SW 1271 (cell line): ENCODE measurements at places on chromosomes 3 and 15.
A peak's percentile ranks its signal among the peaks of the same experiment; 100 is the strongest.

DNA sequence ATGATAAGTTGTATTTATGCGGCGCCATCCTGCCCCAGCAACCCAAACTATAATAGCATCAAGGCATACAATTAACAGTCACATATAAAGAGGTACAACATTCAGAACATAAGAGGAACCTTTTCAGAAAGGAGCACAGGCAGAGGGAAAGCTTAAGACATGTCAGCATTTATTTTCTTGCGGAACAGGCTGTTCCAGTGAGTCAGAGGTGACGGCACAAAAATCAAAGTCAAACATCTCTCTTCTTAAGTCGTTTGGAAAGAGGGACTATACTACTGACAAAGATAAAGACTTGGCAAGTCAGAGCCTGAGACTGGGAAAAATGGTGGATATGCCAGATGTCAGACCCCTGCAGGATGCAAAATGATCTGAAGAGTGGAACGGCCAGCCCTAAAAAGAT lies 128.4 kb downstream of the CTNNB1 start:
- no peak for DNase-seq

GRCh38 chr3:153008226-153008625 lies 153.8 kb upstream of the RAP2B start:
- no peak for DNase-seq

DNA sequence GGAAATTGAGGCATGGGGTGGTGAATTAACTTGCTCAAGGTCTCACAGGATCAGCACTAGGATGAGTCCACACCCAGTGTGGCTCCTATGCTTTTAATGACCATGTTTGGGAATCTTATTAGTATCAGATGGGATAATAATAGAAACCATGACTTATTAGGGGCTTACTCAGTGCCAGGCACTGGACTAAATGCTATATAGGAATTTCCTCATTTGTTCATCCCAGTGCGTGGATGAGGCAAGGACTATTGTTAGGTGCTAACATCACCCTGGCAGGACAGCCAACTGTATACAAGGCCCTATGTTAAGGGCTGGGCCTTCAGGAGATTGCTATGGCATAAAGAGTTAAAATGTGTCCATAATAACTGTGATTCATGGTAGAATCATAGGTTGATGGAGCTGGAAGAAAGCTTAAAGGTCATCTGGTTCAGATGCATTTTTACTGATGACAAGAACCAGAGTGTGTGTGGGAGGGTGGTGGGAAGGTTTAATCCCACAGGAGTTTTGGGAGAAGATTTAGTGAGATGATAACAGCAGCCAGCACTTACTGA lies 4.7 kb upstream of the FEM1B start:
- no peak for DNase-seq

DNA sequence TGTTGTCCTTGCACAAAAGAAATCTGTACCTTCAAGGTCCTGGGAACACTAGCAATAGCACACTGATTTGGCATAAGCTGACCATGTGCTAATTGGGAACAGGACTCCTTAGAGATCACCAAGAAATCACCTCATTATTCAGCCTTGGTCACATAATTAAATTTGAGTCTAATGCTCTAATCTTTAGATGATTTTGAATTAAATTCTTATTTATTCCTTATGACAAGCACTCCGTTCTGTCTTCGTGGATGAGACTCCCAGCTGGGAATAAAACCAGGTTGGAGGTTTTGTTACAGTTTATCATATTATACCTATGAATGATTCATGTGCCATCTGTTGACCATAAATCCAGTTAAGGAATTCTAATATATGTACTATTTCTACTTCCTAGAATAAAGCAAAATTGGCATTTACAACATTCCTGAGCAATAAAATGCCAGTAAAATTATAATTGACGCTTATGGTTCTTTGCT lies 162.2 kb downstream of the MYRIP start:
- DNase-seq, result no peak

- no peak for DNase-seq
These were observed 39.5 kb downstream of the CADPS start for GRCh38 chr3:62835554-62836236.

DNA sequence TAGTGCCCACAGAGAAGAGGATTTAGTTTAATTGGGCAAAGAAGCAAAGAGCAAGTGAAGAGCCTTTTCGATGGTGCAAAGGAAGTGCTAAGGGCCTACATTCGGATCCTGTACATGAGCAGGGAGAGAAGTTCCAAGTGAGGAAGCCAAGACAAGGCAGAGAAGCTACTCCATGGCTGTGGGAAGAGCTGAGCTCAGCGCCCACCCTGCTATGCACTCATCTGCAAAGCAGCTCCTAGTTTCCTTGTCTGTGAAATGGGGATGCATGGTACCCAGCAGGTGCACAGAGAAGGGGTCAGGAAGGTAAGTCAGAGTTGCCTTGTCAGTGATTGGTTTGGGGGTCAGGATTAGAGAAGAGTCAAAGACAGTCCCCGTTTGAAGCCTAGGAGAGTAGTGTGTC lies 126.5 kb downstream of the PDE8A start:
- no peak for DNase-seq

DNA sequence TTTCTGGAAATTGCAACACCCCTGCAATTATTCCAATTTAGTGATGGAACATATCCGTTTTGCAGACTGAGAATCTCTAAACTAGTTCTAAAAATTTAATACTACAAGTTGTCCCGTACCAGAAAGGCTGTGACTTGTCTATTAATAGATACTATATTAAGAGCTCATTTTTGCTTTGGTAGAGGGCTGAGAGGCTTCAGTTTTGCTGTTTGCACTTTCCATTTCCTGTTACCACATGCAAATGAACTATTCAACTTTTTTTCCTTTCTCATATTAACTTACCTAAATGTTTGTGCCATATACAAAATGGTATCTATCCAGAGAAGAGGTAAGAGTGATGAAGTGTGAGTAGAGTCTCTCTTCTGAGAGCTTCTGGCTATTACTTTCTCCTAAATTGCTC lies 101.5 kb upstream of the CRBN start:
- DNase-seq, result no peak

DNA sequence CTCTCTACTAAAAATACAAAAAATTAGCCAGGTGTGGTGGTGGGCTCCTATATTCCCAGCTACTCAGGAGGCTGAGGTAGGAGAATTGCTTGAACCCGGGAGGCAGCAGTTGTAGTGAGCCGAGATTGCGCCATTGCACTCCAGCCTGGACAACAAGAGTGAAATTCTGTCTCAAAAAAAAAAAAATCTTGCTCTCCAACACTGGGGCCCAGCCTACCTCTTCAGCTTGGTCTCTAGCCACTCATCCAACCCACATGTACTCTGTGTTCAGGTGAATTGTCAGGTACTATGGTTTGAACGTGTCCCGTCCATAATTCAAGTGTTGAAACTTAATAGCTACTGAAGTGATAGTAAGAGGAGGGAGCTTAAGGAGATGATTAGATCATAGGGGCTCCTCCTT lies 22.4 kb upstream of the RAB7A start:
- DNase-seq, result no peak

- DNase-seq, result no peak
These were observed 53.0 kb downstream of the CMTM6 start for GRCh38 chr3:32449691-32450090.

GRCh38 chr15:70099967-70100473 lies 2.3 kb upstream of the TLE3 start:
- no peak for DNase-seq

GRCh38 chr3:12578742-12579141 lies 21.9 kb downstream of the MKRN2 start:
- no peak for DNase-seq

GRCh38 chr3:25472153-25472552 lies 44.1 kb downstream of the RARB start:
- DNase-seq, result no peak

- no peak for DNase-seq
These were observed 24.0 kb downstream of the COPS2 start for GRCh38 chr15:49131403-49131802.

DNA sequence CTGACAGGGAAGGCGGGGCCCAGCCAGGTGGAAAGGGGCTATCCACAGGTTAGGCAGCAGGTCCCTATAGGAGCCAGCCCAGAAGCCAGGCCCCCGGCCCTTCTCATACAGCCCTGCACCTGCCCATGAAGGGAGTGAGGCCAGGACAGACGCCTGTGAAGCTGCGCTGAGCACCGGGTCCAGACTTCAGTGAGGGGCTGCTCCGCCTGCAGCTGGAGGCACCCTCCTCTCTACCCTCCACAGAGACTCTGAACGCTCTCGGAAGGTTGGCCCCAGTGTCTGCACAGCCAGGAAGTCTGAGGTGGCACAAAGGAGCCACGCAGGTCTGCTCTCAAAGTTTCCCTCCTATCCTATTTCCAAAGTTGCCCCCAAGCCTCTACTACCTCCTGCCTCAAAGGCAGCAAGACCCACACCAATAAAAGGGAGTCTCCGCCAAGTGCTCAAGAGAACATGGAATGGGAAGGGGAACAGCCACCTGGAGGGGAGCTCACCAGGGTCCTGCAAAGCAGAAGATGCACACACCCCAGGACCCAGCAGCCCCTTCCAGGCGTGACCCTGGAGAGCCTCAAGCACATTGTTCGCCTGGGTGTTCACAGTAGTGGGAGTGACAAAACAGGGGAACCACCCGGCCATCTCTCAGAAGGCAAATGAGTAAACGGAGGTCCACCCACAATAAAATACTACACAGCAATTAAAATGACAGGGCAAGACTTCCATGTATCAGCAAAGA lies 19.5 kb downstream of the XXYLT1 start:
- no peak for DNase-seq

DNA sequence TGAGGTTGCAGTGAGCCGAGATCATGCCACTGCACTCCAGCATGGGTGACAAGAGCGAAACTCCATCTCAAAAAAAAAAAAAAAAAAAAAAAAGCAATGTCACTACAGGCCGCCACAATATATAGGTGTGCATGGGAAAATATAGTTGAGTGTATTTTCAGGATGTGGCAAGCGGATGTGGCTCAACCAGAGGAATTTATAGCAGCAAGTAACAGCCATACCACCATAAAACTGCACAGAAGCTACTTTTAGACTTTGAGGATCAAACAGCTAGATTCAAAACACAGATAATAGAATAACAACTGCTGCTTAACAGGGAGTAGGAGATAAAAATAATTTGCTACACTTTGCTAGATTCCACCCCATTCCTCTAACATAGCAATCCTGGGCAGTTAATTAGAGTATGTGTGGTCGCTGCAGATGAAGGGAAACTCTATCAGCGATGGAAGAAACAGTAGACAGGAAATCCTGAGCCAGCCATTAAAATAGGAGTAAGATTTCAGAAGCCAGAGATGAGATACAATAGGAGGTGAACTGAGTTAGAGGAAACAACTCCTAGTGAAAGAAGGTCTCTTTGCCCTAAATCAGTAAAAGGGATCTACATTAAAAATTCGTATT lies 318.7 kb upstream of the STT3B start:
- DNase-seq, result no peak

DNA sequence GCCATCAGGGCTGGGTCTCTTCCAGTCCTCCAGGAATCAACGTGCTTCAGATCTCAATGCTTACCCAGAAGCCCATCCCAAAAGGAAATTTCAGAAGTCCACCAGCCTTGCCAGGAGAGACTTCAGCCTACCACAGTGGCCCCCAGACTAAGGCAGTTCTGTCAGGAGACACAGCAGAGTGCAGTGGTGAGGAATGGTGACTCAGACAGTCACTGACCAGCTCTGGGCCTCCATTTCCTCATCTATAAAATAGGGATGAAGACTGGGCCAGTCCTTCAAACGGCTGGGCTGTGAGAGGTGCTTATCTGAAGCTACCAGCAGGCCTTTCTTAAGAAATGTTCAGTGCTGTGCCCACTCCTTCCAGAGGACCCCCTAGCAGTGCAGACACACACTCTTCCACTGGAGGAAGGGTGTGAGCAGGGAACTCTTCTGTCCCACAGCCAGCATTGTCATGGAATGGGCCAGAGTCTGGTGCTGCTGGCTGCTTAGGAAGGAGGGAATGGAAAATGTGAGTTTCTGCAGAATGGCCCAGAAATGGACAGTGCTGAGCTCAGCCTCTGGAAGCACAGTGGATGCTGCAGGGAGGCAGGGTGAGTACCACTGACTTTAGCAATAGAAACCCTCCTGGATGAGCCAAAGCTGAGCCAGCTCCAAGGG lies 41.6 kb upstream of the DUSP7 start:
- no peak for DNase-seq

DNA sequence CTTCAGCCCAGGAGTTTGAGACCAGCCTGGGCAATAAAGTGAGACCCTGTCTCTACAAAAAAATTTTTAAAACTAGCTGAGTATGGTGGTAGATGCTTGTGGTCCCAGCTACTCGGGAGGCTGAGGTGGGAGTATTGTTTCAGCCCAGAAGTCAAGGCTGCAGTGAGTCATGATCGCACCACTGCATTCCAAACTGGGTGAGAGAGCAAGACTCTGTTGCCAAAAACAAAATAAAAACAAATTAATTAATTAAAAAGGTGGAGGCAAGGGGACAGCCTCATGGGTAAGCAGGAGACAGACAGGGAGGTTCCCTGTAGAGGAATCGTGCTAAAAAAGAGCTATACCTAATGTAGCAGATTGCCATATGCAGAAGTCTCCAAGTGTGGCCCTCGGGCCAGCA lies 12.6 kb downstream of the HAPLN3 start:
- peak; percentile 26 for DNase-seq
